ENCODE measurements at places on chromosomes 7 and 10.

- no peak for DNase-seq
These were observed 9.7 kb downstream of the RBP3 start for GRCh38 chr10:47357911-47358310.

DNA sequence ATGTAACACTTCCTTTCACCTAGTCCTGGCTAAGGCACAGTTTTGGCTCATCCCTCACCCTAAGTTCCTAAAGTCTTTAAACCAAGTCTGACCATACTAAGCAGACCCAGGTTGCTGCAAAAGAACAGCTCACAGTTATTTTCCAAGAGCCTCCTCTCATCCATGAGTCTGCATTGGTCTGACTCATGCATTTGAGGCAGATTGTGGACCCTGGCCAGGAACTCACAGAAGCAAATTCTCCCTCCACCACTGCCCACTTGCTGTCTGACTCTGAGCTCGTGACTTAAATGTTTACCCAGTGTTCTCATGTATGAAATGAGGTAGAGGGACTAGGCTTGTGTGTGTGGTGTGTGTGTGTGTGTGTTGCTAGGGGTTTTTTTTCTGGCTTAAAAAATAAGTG, 1272.8 kb downstream of the TYW1 start:
- no peak for DNase-seq

DNA sequence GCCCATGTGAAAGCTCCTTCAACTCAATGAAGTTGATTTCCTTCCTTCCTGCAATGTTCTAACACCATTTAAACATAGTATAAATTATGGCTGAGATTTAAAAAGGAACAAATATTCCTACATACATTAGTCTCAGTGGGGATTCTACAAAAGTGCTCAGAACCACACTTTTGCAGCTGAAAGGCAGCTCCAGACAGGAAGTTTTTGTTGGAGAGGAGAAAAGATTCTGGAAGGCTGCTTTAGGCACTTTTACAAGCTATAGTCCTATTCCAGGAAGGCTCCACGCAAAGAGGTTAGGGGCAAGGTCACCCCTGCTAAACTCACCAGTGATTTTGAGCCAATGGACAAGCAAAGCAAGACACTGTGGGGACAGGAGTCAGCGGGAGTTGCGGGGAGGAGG, 179.2 kb upstream of the CDCA7L start:
- DNase-seq, result no peak

- no peak for DNase-seq
These were observed 69.1 kb downstream of the KMT2C start for GRCh38 chr7:152366662-152367061.

DNA sequence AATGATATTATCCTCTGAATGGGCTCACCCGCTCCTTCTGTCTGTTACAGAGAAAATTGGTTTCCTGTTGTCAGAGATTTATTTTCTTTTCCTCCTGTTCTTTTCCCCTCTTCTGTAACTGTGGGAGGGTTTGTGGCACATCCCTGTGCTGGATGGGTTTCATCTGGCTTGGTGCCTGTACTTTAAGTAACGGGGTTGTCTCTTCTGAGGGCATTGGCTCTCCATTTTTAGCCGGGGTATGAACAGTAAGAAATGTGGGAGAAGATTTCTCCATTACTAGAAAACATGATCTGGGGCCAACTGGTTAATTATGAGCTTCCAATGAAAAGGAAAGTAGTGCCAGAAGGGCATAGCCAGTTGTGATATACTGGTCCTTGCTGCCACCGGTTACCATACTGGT, 142.6 kb downstream of the SND1 start:
- DNase-seq, result no peak

- no peak for DNase-seq
These were observed 3.9 kb downstream of the ADAM12 start for GRCh38 chr10:126384269-126384873.

DNA sequence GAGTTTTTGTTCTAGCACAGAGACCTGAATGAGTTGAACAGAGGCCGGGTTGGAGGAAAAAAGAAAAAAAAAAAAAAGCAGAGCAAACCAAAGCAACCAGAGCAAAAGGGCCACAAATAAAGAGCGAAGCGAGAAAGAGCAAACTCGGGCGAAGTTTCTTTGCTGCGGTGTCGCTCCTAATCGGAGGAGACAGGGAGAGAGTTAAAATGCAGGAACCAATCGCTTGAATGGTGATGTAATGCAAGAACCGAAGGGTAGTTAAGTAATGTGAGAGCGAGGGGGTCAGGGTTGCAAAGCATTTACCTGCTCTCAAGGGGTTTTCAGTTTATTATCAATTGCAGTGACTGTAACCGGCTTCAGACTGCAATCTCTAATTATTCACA, 271.7 kb downstream of the TRIL start:
- DNase-seq, result peak; percentile 30

- no peak for DNase-seq
These were observed 60.8 kb downstream of the RAB18 start for GRCh38 chr10:27564880-27565279.

DNA sequence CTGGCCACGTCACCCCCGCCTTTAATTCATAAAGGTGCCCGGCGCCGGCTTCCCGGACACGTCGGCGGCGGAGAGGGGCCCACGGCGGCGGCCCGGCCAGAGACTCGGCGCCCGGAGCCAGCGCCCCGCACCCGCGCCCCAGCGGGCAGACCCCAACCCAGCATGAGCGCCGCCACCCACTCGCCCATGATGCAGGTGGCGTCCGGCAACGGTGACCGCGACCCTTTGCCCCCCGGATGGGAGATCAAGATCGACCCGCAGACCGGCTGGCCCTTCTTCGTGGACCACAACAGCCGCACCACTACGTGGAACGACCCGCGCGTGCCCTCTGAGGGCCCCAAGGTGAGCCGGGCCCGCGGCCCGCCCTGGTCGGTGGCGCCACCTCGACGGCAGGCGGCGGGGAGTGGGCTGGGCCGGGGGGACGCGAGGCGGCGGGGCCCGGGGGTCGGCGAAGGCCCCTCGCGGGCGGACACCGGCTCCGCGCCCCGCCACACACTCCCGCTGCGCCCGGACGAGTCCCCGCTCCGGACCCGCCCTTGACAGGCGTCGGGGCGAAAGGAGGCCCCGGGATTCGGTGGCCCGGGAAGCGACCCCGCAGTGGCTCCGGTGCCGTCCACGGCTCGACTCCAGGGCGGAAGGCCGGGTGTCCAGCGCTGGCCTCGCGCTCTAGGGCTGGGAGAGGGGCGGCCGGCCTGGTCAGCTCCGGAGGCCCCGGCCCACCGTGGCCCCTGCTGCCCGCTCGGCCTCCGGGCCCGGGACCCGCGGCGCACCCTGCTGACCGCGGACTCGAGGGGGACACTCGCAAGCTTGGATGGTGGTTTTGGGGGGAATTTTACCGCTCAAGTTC, 557 bp downstream of the BAG3 start:
- peak; percentile 12 for DNase-seq

DNA sequence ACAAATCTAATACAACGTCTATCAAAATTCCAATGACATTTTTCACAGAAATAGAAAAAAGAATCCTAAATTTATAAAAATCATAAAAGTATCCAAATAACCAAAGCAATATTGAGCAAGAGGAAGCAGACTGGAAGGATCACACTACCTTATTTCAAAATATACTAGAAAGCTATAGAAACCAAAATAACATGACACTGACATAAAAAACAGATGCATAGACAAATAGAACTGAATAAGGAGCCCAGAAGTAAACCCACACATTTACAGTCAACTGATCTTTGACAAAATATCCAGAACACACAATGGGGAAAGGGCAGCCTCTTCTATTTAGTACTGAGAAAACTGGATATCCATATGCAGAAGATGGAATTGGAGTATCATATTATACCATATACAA, 217.5 kb downstream of the MACC1 start:
- no peak for DNase-seq

DNA sequence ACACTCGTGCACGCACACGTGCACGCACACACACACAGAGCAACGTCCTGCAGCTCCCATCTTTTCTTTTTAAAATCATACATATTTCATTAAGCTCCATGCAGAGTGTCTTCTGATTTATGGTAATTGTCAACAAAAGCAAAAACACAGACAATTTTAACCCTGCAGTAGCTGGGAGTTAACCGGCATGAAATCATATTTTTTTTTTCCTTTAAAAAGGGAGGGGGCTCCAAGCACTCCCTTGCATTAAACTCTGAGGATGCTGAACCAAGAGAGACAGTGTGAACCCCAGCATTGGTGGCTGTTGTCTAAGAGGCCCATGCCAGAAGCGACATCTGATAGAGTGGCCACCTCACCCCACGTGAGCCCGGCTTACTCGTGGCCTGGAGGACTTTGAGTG, 542.6 kb downstream of the DNAJB6 start:
- DNase-seq, result no peak

- DNase-seq, result peak; percentile 84
These were observed 5.8 kb upstream of the KCNH2 start for GRCh38 chr7:150983893-150984368.

DNA sequence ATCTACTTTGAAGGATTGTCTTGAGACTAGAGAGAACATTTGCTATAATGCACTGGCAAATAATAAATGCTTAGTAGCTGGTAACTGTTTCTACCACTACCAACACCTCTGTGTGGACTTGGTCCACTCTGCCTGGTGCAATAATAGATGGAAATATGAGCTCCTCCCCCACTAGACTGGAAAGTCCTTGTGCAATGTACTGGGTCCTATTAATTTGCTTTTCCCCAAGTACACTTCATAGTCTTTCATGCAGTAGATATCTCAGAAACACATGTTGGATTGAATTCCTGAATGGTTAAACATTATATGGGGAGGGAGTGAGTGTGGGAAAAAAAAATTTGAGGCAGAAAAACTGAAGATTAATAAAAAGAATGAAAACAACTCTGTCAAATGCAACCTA, 119.3 kb downstream of the C10orf90 start:
- no peak for DNase-seq

DNA sequence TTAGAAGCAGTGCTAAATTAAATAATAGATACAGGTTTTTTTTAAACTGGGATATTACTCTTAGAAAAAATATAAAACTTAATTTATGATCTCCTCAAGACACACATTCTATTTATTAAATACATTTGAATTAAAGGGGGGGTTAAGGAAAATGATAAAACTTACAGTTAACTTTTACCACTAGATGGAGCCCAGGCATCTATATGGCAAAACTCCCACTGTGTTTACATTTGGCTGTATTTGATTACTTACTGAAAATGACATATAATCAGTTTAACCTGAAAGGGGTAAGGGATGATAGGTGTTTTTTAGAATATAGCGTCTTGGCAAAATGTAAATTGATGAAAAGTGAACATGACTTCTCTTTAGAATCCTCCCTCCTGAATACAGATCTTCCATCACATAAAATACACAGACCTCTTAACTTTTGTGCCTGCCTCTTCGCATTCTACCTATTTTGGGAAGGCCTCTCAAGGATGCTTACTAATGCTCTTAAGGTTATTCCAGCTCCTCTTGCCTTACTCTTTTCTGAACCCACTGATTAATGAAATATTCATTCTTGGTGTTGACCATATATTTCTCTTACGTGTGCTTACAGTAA, 235.7 kb downstream of the AGMO start:
- DNase-seq, result peak; percentile 68

GRCh38 chr7:134478707-134479106, 19.8 kb upstream of the AKR1B1 start:
- DNase-seq, result no peak

DNA sequence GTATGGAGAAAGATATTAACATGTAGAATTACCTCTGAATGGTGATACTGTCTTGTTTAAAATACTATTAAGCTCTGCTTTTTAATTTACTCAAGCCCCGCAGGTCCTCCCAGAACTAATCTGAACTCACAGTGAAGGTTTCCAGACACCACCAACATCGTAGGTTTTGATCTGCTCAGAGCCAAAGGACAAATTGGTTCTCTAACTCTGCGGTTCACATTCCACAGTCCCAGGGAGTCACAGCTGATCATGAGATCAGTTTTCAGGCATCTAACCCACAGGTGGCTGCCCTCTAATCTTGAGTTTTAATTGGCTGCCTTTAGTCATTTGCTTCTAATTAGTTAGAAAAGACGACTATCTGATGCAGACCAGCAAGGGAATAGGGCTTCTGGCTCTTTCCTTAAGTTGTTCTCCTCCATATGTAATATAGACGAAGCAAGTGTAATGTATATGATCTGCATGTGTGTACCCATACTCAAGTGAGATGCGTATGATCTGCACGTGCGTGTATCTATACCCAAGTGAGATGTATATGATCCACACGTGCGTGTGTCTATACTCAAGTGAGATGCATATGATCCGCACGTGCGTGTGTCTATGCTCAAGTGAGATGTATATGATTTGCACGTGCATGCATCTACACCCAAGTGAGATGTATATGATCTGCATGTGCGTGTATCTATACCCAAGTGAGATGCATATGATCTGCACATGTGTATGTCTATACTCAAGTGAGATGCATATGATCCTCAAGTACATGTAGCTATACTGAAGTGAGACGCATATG, 331.5 kb upstream of the NPVF start:
- no peak for DNase-seq

DNA sequence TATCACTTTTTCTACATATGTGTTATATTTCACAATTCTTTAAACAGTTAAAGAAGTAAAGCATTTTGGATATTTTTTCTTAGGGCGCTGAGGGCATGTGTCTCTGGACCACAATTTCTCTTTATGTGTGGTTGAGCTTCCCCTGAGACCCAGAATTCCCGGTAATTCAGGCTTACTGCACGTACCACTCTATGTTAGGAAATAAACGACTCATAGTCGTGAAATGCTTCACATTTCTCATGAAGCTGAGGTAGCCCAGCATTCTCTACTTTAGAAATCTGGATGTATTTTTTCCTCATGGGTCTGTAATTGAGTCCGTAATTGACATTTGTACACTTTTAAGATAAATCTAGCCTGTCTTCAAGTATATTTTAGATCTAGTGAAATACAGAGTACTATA, 170.6 kb downstream of the FZD1 start:
- DNase-seq, result no peak

GRCh38 chr7:50555594-50556140, 9.5 kb downstream of the DDC start:
- no peak for DNase-seq

DNA sequence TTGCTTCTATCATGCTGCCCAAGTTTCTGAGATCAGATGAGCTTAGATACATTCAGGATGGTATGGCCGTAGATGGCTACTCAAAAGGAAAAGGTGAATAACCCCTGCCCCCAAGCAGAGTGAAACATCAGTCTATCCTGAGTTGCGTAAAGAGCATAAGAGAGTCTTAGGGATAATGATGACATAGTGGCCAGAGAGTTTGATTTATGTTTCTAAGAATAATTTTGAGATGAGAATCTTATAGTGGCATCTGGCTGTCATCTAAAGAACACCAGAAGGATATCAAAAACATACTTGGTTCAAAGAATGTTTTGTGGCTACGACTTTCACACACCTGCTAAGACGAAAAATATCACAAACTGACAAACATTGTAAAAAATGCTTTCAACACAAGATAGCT, 20.6 kb downstream of the PIK3CG start:
- no peak for DNase-seq

- DNase-seq, result no peak
These were observed 20.6 kb downstream of the WDR86 start for GRCh38 chr7:151389096-151389767.
